ENCODE measurements at places on chromosomes 1 and 21.
A peak's percentile ranks its signal among the peaks of the same experiment; 100 is the strongest.

DNA sequence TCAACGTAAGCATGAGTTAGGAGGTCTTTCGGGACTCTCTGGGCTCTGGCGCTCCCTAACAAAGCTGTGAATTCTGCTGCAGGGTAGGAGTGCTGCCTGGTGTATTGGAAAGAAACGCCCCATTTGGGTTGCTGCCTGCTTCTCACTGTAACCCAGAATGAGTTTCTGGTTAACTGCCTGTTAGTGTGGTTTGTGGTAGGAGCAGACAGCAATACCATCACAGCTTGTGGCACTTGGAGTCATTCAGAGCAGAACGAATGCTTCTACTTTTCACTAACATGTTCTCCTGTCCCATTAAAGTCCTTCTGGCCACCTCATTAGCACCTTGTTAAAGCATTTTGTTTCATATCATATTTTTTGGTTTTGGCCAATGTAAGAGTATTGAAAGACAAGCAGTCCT lies 18.1 kb downstream of the MAP3K7CL start:
- peak; percentile 16 for DNase-seq

- DNase-seq, result peak; percentile 74
Measured at GRCh38 chr1:156480411-156481192, 20.0 kb downstream of the MEF2D start.

DNA sequence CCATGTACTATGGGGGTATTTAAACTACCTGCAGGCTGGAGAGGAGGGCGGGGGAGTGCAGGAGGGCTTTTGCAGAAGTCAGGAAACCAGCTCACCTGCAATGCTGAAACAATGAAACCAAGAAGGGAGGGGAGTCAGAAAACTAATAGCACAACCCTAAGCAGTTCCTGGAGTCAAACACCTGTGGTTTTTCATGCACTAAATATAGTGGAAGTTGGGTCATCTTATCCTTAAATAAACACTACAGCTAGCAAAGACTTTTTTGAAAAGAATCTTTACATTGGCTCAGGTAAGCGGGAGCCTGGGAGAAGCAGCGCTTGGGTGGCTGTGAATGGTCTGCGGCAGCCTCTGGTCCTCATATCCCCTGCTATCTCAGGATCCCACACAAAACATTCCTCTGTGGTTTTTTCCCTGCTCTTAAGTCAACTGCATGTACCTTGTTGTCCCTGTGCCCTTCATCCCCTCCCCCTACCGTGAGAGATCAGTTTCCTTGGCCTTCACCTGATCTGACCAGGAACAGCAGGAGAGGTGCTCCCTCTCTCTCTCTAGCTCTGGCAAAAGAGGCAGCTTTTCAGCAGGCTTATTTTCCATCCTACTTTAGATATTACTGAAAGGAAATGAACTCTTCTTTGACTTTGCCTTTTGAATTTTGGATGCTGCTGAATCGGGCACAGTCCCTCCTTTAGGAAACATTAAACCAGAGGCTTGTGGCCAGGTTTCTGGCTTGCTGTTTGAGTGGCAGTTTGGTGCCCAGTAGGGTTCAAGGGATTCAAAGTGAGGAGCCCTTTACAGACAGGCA lies 26.6 kb downstream of the TENT5C start:
- no peak for DNase-seq

GRCh38 chr1:155176544-155177071 lies 3.0 kb downstream of the TRIM46 start:
- peak; percentile 71 for DNase-seq

GRCh38 chr1:119159111-119159510 lies 18.7 kb upstream of the WARS2 start:
- DNase-seq, result no peak

DNA sequence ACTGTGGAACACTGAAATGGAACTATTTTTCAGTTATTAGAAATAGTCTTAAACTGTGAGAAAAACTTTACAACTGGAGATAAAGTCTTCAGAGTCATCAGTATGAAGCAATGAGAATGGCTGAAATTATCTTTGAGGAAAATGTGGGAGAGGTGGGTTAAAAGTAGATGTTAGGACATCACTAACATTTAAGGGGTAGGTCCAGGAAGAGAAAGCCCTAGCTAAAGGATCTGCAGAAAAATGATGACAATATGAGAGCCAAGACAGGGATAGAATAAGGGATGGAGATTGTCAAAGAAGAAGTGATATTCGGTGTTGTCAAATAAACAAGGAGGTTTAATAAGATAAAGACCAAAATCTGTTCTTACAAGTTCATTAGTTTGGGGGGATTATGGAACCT lies 123.3 kb upstream of the GPR52 start:
- no peak for DNase-seq
